ENCODE measurements at places on chromosomes 12 and 14.

DNA sequence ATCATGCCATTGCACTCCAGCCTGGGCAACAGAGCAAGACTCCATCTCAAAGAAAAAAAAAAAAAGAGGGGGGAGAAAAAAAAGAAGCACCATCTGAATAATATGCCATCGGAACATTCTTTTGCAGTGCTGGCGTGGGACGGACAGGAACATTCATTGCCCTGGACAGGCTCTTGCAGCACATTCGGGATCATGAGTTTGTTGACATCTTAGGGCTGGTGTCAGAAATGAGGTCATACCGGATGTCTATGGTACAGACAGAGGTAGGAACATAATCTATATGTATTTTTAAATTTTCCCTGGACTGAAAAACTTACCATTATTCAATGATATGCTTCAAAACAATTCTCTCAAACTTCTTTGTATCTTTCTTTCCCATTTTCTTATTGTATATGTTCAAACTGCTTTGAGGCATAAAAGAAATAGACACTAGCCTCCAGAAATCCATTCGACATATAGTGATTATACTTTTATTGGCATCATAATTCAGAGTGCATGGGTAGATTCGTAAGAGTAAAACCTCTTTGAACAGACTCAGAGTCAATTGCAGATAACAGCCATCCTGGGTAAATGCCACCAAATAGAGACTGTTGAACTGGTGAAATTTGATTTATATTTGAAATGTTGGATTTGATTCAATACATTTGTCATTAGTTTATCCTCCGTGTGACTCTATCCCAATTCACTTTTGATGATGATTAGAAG lies 199.7 kb downstream of the EPS8 start:
- H3K27me3 ChIP-seq, result no peaks in the 10 kb centered on the region
- H3K27ac ChIP-seq, result no peak overlapping the region
- H3K4me3 ChIP-seq, result no peak overlapping the region
- DNase-seq, result no peak
- peaks cover 9% of the 10 kb centered on the region for H3K4me1 ChIP-seq

DNA sequence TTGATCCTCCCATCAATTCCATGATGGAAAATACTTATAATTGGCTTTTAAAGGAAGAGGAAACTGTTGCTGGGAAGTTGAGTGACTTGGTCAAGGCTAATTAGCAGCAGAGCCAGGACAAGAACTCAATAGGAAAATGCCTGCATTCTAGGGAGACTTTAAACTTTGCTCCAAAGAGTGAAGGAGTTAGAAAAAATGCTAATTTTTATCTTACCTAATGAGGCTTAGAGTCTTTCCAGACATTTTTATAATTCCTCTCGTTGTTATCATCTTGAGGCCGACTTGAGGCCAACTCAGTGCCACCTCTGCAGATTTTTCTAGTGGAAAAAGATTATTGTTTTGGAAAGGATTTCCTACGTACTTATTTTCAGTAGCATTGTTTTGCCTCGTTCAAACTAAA lies 344.6 kb downstream of the ETNK1 start:
- H3K27ac ChIP-seq, result no peak overlapping the region
- H3K36me3 ChIP-seq, result no peaks in the 10 kb centered on the region
- H3K27me3 ChIP-seq, result no peaks in the 10 kb centered on the region

GRCh38 chr12:48980953-48981756 lies 3.0 kb downstream of the WNT1 start:
- peaks cover 53% of the 10 kb centered on the region for H3K4me1 ChIP-seq
- H3K27me3 ChIP-seq, result peaks cover 81% of the 10 kb centered on the region
- peak overlapping the region; percentile 72 for H3K4me3 ChIP-seq
- H3K27ac ChIP-seq, result peak overlapping the region; percentile 76
- H3K36me3 ChIP-seq, result no peaks in the 10 kb centered on the region

- H3K27me3 ChIP-seq, result peaks cover 1% of the 10 kb centered on the region
- DNase-seq, result no peak
- H3K4me3 ChIP-seq, result no peak overlapping the region
- H3K27ac ChIP-seq, result peak overlapping the region; percentile 92
Observed at GRCh38 chr14:68284333-68284732, 464.8 kb downstream of the RAD51B start.

DNA sequence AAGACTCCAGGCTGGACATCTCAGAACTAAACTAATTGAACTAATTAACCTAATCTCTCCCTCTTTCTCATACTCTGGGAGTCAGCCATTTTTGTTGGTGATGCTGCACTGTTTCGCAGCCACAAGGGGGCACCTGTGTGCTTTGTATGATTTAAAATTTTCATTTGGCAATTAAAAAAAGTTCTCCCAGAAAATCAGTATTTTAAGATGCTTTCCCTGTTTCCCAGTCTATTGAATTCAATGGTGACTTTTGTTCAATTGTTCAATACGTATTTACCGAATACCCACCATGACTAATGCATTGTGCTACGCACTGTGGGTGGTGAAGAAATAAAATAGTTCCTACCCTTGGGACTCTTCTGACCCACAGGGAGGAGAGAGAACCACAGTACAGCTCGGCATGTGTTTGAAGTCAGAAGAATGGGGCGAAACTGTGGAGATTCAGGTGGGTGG lies 63.7 kb downstream of the ZNF664 start:
- H3K27me3 ChIP-seq, result peaks cover 14% of the 10 kb centered on the region
- H3K36me3 ChIP-seq, result no peaks in the 10 kb centered on the region

GRCh38 chr12:99235381-99235780 lies 412.2 kb upstream of the GARIN6 start:
- H3K4me3 ChIP-seq, result no peak overlapping the region
- H3K27ac ChIP-seq, result no peak overlapping the region
- H3K36me3 ChIP-seq, result no peaks in the 10 kb centered on the region
- no peak for DNase-seq
- H3K4me1 ChIP-seq, result peaks cover 5% of the 10 kb centered on the region

- DNase-seq, result no peak
- H3K36me3 ChIP-seq, result peaks cover 42% of the 10 kb centered on the region
- H3K4me1 ChIP-seq, result no peaks in the 10 kb centered on the region
- H3K27me3 ChIP-seq, result no peaks in the 10 kb centered on the region
- H3K4me3 ChIP-seq, result no peak overlapping the region
- H3K27ac ChIP-seq, result no peak overlapping the region
Observed at GRCh38 chr12:104329707-104330532, 26.4 kb downstream of the EID3 start.

- peaks cover 13% of the 10 kb centered on the region for H3K36me3 ChIP-seq
- H3K27me3 ChIP-seq, result no peaks in the 10 kb centered on the region
- H3K4me3 ChIP-seq, result no peak overlapping the region
- no peak overlapping the region for H3K27ac ChIP-seq
- DNase-seq, result no peak
Observed at GRCh38 chr12:116727261-116727660, 10.6 kb downstream of the SPRING1 start.

DNA sequence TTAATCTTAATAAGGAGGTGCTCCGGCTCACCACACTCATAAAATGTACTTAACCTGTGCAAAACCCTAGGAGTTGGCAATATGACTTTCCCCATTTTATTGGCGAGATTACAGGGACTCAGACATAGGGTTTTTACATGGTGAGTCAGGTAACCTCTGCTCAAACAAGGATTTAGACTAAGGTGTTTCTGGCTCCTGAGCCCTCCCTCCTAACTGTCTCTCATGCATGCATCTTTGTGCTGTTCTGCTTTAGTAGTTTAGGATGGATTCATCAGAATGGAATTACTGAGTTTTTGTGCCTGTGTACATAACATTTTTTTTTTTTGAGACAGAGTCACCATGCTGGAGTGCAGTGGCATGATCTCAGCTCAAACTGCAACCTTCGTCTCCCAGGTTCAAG lies 993.3 kb upstream of the TMEM132C start:
- H3K36me3 ChIP-seq, result no peaks in the 10 kb centered on the region
- no peak overlapping the region for H3K27ac ChIP-seq
- H3K4me1 ChIP-seq, result peaks cover 7% of the 10 kb centered on the region
- no peak for DNase-seq
- H3K27me3 ChIP-seq, result peaks cover 4% of the 10 kb centered on the region
- no peak overlapping the region for H3K4me3 ChIP-seq

DNA sequence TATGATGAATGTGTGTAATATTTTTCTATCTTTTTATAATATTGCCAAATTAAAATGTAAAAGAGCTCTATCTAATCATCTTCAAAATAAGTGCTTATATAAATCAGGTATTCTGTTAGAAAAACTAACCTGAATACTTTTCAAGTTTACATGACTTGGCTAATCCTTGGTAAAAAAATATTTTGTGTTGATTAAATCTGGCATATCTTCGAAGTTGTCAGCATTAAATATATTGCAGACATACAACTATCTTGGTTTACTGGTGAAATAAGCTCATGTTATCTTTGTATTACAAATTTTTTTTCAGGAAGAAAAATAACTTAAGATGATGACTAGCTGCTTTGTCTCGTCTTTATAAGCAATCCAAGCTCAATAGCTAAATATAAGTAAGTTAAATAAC lies 39.6 kb downstream of the MGAT4C start:
- H3K27me3 ChIP-seq, result no peaks in the 10 kb centered on the region
- no peaks in the 10 kb centered on the region for H3K4me1 ChIP-seq
- H3K4me3 ChIP-seq, result no peak overlapping the region
- no peaks in the 10 kb centered on the region for H3K36me3 ChIP-seq
- no peak for DNase-seq

GRCh38 chr12:25838007-25838406 lies 120.5 kb upstream of the RASSF8 start:
- no peak overlapping the region for H3K27ac ChIP-seq
- no peak overlapping the region for H3K4me3 ChIP-seq
- no peaks in the 10 kb centered on the region for H3K4me1 ChIP-seq
- no peaks in the 10 kb centered on the region for H3K36me3 ChIP-seq
- H3K27me3 ChIP-seq, result peaks cover 2% of the 10 kb centered on the region
- no peak for DNase-seq

GRCh38 chr12:10241290-10241689 lies 28.6 kb downstream of the GABARAPL1 start:
- H3K27ac ChIP-seq, result no peak overlapping the region
- no peak for DNase-seq
- peaks cover 29% of the 10 kb centered on the region for H3K4me1 ChIP-seq

GRCh38 chr12:130764475-130765185 lies 48.5 kb upstream of the RIMBP2 start:
- H3K36me3 ChIP-seq, result no peaks in the 10 kb centered on the region
- no peaks in the 10 kb centered on the region for H3K4me1 ChIP-seq
- H3K27me3 ChIP-seq, result peaks cover 8% of the 10 kb centered on the region
- no peak overlapping the region for H3K4me3 ChIP-seq
- no peak overlapping the region for H3K27ac ChIP-seq

- H3K36me3 ChIP-seq, result peaks cover 55% of the 10 kb centered on the region
- H3K27me3 ChIP-seq, result no peaks in the 10 kb centered on the region
- peaks cover 41% of the 10 kb centered on the region for H3K4me1 ChIP-seq
- peak overlapping the region; percentile 13 for H3K27ac ChIP-seq
- DNase-seq, result no peak
Observed at GRCh38 chr12:111453071-111453989, 47.6 kb downstream of the SH2B3 start.

DNA sequence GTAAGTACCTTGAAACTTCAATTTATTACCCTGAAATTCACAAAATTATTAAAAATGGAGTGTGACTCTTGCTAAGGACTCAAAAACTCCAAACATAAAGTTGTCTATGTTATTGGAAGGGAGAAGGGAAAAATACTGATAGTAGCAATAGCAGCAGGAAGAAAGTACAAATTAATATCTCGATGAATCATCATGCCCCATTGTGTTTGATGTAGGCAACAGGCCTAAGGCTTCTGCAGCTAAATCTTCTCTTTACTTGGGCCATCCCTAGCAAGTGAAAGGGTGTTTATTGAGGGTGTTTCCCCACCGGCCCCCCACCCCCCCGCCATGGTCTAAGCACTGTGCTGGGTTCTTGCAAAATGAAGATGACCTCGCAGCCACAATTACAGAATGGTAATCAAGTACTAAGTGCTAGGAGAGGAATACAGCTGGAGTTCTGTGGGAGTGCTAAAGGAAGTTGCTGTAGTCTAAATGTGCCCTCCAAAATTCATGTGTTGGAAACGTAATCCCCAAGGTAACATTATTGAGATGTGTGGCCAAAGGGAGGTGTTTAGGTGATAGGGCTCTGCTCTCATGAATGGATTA lies 76.5 kb downstream of the SNAPC1 start:
- H3K36me3 ChIP-seq, result no peaks in the 10 kb centered on the region
- no peak overlapping the region for H3K27ac ChIP-seq
- H3K27me3 ChIP-seq, result peaks cover 18% of the 10 kb centered on the region
- H3K4me1 ChIP-seq, result no peaks in the 10 kb centered on the region
- DNase-seq, result no peak
- H3K4me3 ChIP-seq, result no peak overlapping the region

GRCh38 chr12:108315486-108316105 lies 23.5 kb downstream of the CMKLR1 start:
- no peak overlapping the region for H3K27ac ChIP-seq
- peaks cover 7% of the 10 kb centered on the region for H3K27me3 ChIP-seq
- peaks cover 17% of the 10 kb centered on the region for H3K4me1 ChIP-seq
- no peaks in the 10 kb centered on the region for H3K36me3 ChIP-seq
- no peak overlapping the region for H3K4me3 ChIP-seq

DNA sequence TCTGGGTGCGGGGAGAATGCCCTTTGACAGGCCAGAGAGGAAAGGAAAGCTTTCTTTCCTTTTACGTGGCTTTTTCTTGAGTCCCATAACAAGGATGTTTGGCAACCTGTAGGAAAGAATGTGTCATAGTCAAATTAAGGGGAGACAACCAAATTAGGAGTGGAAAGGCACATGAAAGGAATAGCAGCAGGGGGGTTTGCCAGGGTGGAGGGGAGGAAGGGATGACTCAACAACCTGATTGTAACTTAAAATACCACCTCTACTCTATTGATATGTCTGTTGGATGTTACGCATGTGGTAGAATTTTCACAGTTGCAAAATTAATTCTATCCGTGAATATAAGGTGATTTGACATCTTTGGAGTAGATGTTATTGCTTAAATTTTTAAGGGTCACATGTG lies 28.5 kb upstream of the MYBPC1 start:
- H3K27ac ChIP-seq, result peak overlapping the region; percentile 1
- no peaks in the 10 kb centered on the region for H3K27me3 ChIP-seq
- DNase-seq, result no peak
- H3K4me1 ChIP-seq, result no peaks in the 10 kb centered on the region
- no peak overlapping the region for H3K4me3 ChIP-seq
